ENCODE measurements at places on chromosomes 3 and 15. TPM values are rescaled to one million over a fixed set of nuclear protein-coding genes. Genes with fewer than 3 reads are reported as not detected.

RYR3 gene
- not detected for total RNA-seq

ANP32A gene
- total RNA-seq = 45.3 TPM

POLR2H gene
- total RNA-seq = 82.8 TPM

KBTBD8 gene
- 1.8 TPM for total RNA-seq

FES gene
- 52.5 TPM for total RNA-seq

TRPM1 gene
- under 0.01 TPM for total RNA-seq

CEMIP gene
- 0.26 TPM for total RNA-seq

ASB14 gene
- total RNA-seq = not detected

RFX7 gene
- 3.7 TPM for total RNA-seq

RAB27A gene
- 6.8 TPM for total RNA-seq

PLXNB1 gene
- total RNA-seq = 13.9 TPM

ESYT3 gene
- total RNA-seq = not detected

PSTPIP1 gene
- 0.25 TPM for total RNA-seq

SHISA5 gene
- 91.9 TPM for total RNA-seq

FOXB1 gene
- not detected for total RNA-seq

C3orf49 gene
- not detected for total RNA-seq

TUBGCP4 gene
- total RNA-seq = 8.3 TPM

CCR3 gene
- total RNA-seq = not detected

CFAP20DC gene
- 0.77 TPM for total RNA-seq

STAB1 gene
- 330 TPM for total RNA-seq

DUOXA2 gene
- total RNA-seq = not detected

ZBED2 gene
- total RNA-seq = under 0.01 TPM

SPESP1 gene
- total RNA-seq = 1.9 TPM

WHAMM gene
- 4.4 TPM for total RNA-seq

TRIM42 gene
- total RNA-seq = not detected

KIF7 gene
- total RNA-seq = 0.64 TPM

CX3CR1 gene
- total RNA-seq = not detected

ATP13A4 gene
- 0.13 TPM for total RNA-seq

POLQ gene
- total RNA-seq = 1.6 TPM

PRSS50 gene
- not detected for total RNA-seq

LRRC31 gene
- not detected for total RNA-seq

GPR15 gene
- not detected for total RNA-seq

Measured in dermis microvascular lymphatic vessel endothelial cell (primary cell).